ENCODE measurements at places on chromosomes 2 and 18.

DNA sequence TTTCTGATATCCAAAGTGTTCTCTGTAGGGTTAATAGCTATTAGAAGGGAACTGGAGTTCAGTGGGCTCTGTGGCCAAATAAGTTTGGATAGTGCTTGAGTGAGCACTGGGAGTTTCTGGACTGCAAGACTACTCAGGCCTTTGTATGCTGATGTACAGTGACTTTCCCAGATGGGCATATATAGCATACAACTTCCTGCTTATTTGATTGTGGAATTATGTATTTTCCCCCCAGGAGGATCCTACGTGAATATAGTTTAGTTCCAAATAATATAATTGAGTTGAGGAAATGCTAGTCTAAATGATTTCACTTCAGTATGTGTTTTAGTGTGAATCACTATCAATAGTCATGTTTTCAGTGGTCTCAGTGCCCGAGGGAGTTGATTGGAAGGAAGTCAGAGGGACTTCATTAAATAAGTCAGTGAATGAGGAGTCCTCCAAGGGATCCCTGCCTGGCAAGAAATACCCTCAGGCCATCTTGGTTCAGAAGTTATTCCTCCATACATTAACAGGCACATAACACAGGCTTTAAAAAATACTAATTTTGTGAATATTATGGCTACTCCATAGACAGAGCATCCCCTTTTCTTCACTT is 251.4 kb downstream of the PRKCE start:
- no peak for DNase-seq

- no peak for DNase-seq
Measured at GRCh38 chr2:238910751-238911351, 63.0 kb downstream of the TWIST2 start.

DNA sequence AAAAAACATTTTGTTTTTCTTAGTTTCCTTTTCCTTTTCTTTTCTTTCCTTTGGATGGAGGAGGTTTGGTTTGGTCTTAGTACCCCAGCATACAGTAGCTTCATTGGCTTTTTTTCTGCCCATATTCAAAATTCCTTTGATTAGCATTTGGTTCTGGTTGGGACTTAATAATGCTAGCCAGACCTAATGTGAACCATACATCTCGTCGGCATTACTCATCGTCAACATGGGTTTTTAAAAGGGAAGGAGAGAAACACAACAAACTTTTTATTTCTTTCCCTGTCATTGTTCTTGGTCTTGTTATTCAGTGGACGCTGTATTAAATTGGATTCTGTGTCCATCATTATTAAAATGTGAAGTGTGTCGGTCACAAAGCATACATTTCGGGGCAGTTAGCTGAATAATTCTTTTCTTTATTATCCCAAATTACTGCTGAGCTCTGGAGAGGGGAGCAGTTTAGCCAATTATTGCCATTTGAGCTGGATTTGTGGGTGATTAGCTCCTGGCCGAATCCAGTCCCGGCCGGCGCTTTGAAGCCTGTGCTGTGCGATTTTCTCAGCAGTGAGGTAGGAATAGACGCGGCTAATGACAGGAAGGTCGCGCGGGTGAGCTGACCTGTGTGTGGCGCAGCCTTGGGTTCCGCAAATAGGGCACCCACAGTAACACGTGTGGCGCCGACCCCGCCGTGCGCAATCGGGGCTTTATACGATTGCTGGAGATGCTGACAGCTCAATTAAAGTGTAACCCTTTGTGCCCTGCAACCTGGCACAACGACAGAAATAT is 303.3 kb downstream of the GBX2 start:
- no peak for DNase-seq

- DNase-seq = no peak
Measured at GRCh38 chr2:55133467-55134315, 83.4 kb upstream of the RTN4 start.

GRCh38 chr2:17058772-17059402 is 393.3 kb upstream of the CYRIA start:
- DNase-seq = no peak

- DNase-seq = no peak
Measured at GRCh38 chr2:226715347-226715990, 84.2 kb downstream of the IRS1 start.

- DNase-seq = no peak
Measured at GRCh38 chr2:85831735-85832134, 57.1 kb downstream of the ST3GAL5 start.

- no peak for DNase-seq
Measured at GRCh38 chr2:212441141-212441540, 97.5 kb downstream of the ERBB4 start.

DNA sequence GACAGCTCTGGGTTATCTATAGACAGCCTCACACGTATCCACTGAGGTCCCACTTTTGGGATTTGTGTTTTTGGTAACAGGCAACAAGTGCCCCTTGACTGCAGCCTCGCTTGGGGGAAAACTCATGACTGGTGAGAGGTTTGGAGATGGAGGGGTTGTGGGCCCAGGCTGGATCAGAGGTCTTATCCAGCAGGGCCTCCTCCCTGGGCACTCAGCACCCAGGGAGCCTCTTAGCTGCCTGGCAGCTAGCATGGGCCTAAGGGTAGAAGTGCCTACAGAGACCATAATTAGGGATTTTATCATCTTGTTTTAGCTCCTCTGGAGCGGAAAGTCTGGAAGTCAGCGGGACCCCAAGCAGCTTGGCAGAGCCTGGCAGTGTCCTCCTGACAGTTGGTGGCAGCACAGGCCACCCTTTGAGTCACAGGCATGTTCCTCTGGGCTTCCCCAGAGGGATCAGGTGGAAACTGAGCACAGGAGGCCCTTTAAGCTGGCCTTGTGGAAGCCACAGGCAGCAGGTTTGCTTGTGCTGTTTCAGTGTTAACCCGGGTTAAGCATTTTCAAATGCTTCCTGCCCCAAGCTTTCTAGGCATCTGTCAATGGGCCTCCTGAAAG is 143.1 kb downstream of the KCTD1 start:
- no peak for DNase-seq

Measured in smooth muscle cell of the brain vasculature (primary cell).